ENCODE measurements at places on chromosomes 13 and 19.
A peak's percentile ranks its signal among the peaks of the same experiment; 100 is the strongest.

GRCh38 chr13:59038824-59039223 lies 1124.9 kb downstream of the DIAPH3 start:
- DNase-seq: no peak

- no peak for DNase-seq
These were observed 10.0 kb upstream of the VSTM2B start for GRCh38 chr19:29515706-29516357.

DNA sequence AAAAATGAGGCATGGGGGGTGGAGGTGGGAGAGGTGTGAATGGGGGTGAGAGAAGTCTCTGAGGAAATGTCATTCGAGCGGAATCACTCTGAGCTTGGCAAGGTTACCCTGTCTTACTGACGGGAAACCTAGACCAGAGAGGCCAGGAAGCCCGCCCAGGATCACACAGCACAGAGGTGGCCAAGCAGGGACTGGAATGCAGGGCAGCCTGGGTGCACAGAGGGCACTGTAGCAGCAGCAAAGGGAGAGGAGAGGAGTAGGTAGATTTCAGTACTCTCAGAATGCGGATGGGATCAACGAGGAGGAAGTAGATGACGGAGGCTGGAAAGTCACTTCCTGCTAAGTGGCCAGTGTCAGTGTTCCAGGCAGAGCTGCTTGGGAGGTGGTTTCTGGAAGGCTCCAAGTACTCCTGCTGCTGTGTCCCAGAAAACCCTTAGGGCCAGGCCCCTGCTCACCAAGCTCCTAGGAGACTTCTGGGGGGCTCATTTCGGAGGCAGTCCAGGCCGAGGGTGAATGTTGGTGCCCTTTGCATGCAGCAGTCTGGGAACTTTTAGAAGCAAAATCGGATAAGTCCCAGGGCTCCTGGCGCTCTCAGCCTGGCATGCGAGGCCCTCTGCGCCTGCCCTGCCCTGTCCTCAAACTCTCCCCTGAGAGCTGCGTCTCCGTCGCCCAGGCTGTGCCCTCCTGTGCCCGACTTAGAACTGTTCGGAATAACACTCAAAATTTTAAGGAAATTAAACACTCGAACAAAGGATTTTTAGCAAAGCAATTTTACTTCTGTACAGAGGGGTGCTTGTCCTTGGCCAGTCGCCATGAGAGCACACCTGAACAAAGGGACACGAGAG lies 33.5 kb downstream of the DNM2 start:
- no peak for DNase-seq

DNA sequence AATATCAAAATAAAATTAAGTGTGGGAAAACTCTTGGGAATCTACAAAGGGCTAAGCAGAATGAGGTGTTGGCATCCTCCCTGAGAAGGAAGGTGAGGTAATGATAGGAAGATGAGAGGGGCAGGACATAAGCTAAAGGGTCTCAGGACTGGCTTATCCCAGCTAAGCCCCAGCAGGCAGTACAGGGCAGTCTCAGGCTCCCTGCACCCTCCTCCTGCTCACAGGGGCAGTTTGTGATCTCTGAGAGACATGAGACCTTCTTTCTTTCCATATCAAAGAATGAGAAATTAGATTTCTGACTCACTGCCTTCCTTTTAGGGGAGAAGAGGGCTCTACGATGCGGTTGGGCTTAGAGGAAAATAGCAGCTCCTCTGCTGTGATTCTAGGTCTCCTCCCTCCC lies 571.0 kb downstream of the IRS2 start:
- no peak for DNase-seq

GRCh38 chr13:23876265-23876664 lies 12.9 kb downstream of the MIPEP start:
- no peak for DNase-seq

DNA sequence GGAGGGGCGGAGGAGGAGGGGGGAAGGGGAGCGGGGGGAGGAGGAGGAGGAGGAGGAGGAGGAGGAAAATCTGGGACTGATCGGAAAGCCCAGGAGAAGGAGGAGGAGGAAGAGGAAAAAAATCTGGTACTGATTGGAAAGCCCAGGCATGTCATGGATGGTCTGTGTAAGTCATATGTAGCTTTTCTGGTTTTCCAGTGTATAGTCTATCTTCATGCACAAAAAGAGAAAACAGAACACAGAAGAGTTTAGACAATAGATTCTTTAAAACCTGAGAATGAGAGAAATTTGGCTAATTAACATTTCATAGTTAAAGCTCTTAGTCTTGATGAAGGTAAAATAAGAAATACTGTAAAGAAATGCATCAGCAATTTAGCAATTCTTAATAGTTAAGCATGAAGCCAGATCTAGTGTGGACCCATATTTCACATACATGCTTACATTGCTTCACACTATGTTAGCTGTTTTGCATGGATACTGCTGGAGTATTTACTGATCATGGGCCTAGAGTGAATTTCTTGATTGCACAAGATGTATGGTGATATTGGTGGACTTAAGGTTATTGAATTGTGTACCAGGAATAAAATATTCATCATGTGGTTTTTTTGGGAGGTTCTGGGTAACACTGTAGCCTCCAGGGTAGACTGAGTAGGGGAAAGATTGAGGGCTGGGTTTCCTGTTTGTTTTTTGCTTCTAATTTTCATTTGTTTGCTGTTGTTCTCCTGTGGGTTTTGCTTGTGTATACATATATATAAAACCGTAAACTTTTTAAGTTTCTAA lies 41.4 kb downstream of the SUCLA2 start:
- no peak for DNase-seq

DNA sequence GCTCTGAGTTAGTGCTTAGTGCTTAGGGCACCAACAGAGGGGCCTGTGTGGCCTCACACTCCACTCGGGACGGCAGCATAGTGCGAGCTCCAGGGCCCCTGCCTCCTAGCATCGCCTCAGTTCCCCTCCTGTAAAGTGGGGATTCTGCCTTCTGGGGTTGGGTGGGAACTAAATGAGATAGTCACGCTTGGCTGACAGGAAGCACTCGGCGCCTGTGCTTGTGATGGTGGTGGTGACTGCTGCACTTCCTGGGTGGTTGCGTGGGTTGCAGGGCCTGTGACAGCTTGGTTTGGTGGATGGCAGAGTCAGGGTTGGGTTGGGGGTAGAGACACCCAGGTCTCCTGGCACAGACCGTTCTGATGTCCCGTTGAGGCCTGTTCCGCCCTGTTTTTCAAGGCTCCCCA lies 7.7 kb downstream of the PLEKHF1 start:
- no peak for DNase-seq

DNA sequence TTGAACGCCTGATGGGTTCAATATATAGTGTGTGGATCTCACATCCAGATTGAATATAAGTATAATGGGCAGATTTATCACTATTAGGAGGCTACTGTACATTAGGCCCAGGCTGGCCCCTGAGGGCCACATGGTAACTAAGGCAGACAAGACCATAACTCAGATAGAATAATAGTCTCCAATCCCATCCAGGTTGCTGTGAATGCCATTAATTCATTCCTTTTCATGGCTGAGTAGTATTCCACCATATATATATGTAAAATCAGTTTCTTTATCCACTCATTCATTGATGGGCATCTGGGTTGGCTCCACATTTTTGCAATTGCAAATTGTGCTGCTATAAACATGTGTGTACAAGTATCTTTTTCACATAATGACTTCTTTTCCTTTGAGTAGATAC lies 8.1 kb upstream of the PMIS2 start:
- DNase-seq: no peak

- no peak for DNase-seq
These were observed 62.6 kb downstream of the AP1M1 start for GRCh38 chr19:16260160-16260811.

- DNase-seq: no peak
These were observed 31.9 kb downstream of the SGCG start for GRCh38 chr13:23212671-23213070.

- DNase-seq: no peak
These were observed 300.3 kb downstream of the GPC5 start for GRCh38 chr13:91698767-91699166.

DNA sequence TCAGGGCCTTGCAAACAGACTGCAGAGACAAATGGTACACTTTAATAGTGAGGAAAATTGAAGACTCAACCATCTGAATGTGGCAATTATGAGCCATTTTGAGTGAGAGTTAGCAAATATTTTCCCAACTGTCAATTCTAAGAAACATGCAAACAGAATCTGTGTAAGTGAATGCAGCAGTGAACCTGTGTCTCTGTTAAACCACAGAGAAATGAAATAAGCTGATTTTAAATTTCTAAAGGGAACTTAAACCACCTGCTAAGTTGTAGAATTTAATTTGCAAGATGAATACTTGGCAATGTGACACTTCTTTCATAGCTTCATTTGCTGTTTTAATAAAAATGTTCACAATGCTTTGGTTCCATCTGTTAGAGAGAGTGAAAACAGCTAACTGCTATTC lies 42.0 kb upstream of the TDRD3 start:
- DNase-seq: no peak

GRCh38 chr19:48634424-48635262 lies 2.5 kb downstream of the DBP start:
- peak; percentile 95 for DNase-seq

GRCh38 chr19:19538061-19538784 lies at the start of gene CILP2:
Gene CILP2, plus strand, starts transcription at chr19:19538265. Its CDS starts 85 bp downstream, at chr19:19538350.
- DNase-seq: peak; percentile 41

All from EL (cell line).